Small intestine (tissue), 16 donors: ENCODE measurements at places on chromosomes 1 and 21.
A peak's percentile ranks its signal among the peaks of the same experiment; 100 is the strongest.

- H3K4me3 ChIP-seq = peak overlapping the region; percentile 88
- no peaks in the 10 kb centered on the region for H3K36me3 ChIP-seq
- peak overlapping the region; percentile 77 for H3K27ac ChIP-seq
- no peak for DNase-seq
Observed at GRCh38 chr1:50959303-50959912, 659 bp downstream of the FAF1 start.

DNA sequence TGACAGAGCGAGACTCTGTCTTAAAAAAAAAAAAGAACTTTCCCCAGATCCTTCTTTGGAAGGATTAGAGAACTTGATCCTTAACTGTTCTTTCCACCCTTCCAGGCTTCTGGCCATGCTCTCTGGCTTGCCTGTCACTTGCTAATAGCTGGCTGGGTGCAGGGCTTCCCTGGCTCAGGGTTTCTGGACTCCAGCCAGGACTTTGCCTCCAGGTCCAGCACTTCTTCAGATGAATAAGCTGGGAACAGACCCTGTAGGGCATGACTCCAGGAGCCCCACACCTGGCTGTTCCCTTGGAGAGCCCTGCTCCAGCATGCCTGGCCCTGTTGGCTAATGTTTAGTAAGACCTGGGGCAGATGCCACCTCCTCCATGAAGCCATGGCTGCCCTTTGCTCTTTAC is 3.3 kb upstream of the NT5C1A start:
- peak; percentile 41 for DNase-seq
- H3K27ac ChIP-seq = no peak overlapping the region
- H3K36me3 ChIP-seq = no peaks in the 10 kb centered on the region

GRCh38 chr1:18666317-18666920 is 35.8 kb downstream of the PAX7 start:
- peaks cover 10% of the 10 kb centered on the region for H3K27me3 ChIP-seq
- no peaks in the 10 kb centered on the region for H3K36me3 ChIP-seq
- no peak for DNase-seq
- H3K4me3 ChIP-seq = no peak overlapping the region
- H3K4me1 ChIP-seq = no peaks in the 10 kb centered on the region
- H3K27ac ChIP-seq = no peak overlapping the region

- no peak overlapping the region for H3K27ac ChIP-seq
- peaks cover 18% of the 10 kb centered on the region for H3K36me3 ChIP-seq
- H3K4me3 ChIP-seq = no peak overlapping the region
Observed at GRCh38 chr21:32753818-32754585, 17.6 kb downstream of the PAXBP1 start.
